ENCODE measurements at places on chromosomes 7 and 10. TPM values are rescaled to one million over a fixed set of nuclear protein-coding genes. Genes with fewer than 3 reads are reported as not detected.

The ABCA13 gene
- total RNA-seq = 0.06 TPM

The EEF1AKMT2 gene
- total RNA-seq = 22.0 TPM

The AGR2 gene
- total RNA-seq = not detected

The CPN1 gene
- not detected for total RNA-seq

The DMBT1 gene
- total RNA-seq = not detected

Data from activated naive CD8-positive, alpha-beta T cell treated with anti-CD3 and anti-CD28 coated beads, Interleukin-2, amount 10 ng/mL, durations not matched to agents 7 days and 5 days (primary cell).